ENCODE measurements at places on chromosomes 16 and 17. TPM values are rescaled to one million over a fixed set of nuclear protein-coding genes. Genes with fewer than 3 reads are reported as not detected.

The LGALS9B gene
- total RNA-seq = not detected

DNA sequence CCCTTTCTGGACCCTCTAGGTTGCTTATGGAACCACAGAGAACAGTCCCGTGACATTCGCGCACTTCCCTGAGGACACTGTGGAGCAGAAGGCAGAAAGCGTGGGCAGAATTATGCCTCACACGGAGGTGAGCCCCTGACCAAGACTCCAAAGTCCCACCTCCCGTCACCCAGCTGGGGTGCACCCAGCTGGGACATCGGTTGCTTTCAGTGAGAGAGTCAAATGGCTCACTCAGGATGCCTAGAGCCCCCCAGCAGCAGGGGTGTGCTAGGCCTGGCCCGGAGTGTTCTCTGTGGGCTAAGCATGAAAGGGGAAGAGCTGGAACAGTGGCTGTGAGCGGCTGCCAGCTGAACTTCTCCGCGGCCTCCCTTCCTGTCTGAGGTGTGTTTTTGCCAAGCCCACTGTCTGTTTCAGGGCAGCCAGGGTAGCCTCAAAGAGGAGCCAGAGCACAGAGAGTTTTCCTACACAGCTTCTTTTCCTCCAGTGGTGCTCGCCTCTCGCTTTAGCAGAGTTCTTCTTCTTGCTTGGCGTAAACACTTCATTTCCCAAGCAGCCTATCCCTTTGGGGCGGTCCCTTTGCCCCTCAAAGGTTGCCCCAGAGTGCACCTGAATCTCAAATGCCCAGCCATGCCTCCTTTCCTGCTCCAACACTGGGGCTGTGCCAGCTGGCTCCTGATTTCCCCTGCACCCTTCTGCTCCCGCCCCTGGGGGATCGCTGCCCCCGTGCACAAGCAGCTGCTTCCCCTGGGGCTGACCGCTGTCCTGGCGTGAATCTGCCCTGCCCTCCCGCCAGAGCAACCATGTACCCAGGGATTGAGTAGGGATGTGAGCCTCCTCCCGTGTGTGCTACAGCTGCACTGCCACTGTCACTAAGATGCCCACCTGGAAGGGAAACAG lies 2.6 kb upstream of the CHAD start:
- peaks cover 23% of the 10 kb centered on the region for H3K36me3 ChIP-seq
- H3K27me3 ChIP-seq = no peaks in the 10 kb centered on the region
- DNase-seq = no peak
- H3K27ac ChIP-seq = no peak overlapping the region

DNA sequence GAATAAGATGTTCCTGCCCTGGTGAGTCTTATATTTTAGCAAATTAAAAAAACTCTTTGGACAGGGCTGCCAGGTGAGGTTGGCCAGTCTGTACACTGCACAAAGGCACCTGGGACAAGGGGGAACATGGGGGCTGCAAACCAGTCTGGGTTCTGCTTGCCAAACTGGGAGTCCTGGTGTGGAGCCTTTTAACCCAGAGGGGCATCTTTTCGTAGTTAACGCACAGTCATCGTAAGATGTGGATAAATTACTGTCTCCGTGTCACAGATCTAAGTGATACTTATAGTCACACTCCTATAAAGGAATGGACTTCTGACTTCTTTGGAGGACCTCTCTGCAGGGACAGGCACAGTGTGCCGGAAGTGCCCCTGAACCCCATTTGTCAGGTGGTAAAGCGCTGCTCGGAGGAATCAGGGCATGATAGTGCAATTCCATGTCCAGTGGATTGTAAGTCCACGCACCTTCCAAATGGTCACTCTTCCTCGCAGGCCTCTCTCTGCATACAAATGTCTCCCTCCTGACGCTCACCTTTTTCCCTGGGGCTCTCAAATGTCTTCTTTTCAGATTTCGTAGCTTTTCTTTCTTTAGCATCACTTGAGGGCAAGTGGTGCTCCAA lies 14.7 kb downstream of the DEXI start:
- peaks cover 21% of the 10 kb centered on the region for H3K4me1 ChIP-seq
- peaks cover 22% of the 10 kb centered on the region for H3K36me3 ChIP-seq
- H3K27ac ChIP-seq = no peak overlapping the region
- no peak for DNase-seq

- no peak for DNase-seq
- no peak overlapping the region for H3K4me3 ChIP-seq
- no peaks in the 10 kb centered on the region for H3K27me3 ChIP-seq
Observed at GRCh38 chr16:7351610-7352510, 19.2 kb downstream of the RBFOX1 start.

DNA sequence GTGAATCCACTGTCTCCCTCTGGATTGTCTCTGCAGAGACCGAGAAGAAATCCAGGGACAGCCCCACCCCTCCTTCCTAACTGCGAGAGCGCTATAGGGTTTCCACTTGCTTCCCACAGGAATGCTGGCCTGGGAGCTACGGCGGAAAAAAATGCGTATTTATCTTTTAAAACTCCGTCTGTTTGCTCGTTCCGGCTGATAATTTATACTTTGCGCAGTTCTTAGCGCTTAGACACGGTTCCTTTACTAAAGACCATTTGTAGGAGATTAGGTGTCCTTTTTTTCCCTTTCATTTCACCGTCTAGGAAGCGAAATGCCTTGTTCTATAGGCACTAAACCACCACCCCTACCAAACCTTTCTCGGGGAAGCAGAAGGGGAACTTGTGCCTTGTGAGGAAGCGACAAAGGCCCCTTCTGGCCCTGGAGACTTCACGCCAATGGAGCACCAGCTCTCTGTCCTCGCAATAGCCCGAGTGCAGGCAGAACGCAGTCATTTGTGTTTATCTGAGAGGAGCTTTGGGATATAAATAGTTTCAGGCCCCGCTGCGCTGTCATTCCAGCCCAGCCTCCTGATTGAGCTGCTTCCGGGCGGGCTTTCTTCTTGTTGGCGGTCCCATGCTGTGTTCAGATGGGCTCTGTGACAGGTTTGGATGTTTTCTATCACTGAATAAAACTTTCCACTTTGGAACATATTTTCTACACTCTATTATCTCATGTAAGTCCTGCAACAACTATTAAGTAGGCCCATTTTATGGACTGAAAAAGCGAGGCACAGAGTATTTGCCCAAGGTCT lies 791 bp upstream of the SUPT4H1 start:
- DNase-seq = no peak
- no peaks in the 10 kb centered on the region for H3K27me3 ChIP-seq
- peak overlapping the region; percentile 88 for H3K27ac ChIP-seq
- peaks cover 39% of the 10 kb centered on the region for H3K4me1 ChIP-seq
- peak overlapping the region; percentile 92 for H3K4me3 ChIP-seq

DNA sequence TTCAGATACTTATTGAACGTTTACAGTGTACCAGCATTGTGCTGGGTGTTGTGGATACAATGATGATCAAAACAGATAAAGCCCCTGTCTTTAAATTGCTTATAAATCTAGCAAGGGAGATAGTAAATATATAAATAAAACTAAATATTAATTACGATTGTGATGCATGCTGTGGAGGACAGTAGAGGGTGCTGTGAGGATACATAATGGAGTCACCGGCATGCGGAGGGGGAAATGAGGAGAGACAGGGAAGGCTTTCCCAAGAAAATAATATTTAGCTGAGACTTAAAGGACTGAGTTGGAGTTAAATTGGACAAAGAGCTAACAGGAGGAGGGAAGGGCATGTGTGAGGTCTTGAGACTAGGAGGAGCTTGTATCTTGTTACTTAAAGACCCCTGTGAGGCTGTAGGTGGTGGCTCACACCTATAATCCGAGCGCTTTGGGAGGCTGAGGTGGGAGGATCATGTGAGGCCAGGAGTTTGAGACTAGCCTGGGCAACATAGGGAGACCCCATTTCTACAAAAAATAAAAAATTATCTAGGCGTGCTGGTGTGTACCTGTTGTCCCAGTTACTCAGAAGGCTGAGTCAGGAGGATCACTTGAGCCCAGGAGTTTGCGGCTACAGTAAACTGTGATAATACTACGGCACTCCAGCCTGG lies 2.4 kb downstream of the DHRS7B start:
- H3K36me3 ChIP-seq = no peaks in the 10 kb centered on the region
- H3K27me3 ChIP-seq = no peaks in the 10 kb centered on the region
- H3K4me3 ChIP-seq = no peak overlapping the region
- H3K4me1 ChIP-seq = peaks cover 18% of the 10 kb centered on the region
- peak; percentile 22 for DNase-seq
- H3K27ac ChIP-seq = no peak overlapping the region

Data from HepG2 (cell line).